ENCODE measurements at places on chromosomes 6 and 20.

DNA sequence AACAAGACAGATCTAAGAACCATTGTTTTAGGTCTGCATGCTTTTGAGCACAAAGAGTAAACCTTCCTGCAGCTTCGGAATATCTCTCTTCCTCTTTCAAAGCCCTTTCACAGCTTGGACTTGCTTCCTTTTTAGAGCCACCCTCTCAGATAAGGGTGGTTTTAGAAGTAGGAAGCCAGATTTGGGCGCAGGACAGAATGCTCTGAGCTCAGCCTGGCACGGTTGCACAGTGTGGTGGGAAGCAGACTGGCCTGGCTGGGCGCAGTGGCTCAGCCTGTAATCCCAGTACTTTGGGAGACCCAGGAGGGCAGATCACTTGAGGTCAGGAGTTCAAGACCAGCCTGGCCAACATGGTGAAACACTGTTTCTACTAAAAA lies 35.6 kb upstream of the PNRC1 start:
- no peaks in the 10 kb centered on the region for H3K27me3 ChIP-seq
- no peaks in the 10 kb centered on the region for H3K4me1 ChIP-seq
- no peak overlapping the region for H3K27ac ChIP-seq

GRCh38 chr6:148864941-148865340 lies 118.1 kb downstream of the UST start:
- no peaks in the 10 kb centered on the region for H3K27me3 ChIP-seq
- H3K4me3 ChIP-seq: no peak overlapping the region
- H3K4me1 ChIP-seq: no peaks in the 10 kb centered on the region
- DNase-seq: no peak
- H3K27ac ChIP-seq: no peak overlapping the region

DNA sequence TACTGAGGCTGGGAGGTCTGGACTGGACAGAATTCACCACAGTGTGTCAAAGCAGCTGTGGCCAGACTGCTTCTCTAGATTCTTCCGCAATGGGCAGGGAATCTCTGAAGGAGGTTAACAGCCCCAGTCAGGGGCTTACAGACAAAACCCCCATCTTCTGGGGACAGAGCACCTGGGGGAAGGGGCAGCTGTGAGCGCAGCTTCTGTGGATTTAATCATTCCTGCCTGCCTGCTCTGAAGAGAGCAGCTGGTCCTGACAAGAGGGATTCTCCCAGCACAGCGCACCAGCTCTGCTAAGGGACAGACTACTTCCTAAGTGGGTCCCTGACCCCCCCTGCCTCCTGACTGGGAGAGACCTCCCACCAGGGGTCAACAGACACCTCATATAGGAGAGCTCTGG lies 32.5 kb upstream of the UNC93A start:
- no peak overlapping the region for H3K4me3 ChIP-seq
- H3K27me3 ChIP-seq: no peaks in the 10 kb centered on the region
- no peak for DNase-seq
- H3K4me1 ChIP-seq: no peaks in the 10 kb centered on the region
- no peak overlapping the region for H3K27ac ChIP-seq
- H3K36me3 ChIP-seq: no peaks in the 10 kb centered on the region

- H3K27ac ChIP-seq: no peak overlapping the region
- no peaks in the 10 kb centered on the region for H3K4me1 ChIP-seq
- DNase-seq: peak; percentile 49
- no peaks in the 10 kb centered on the region for H3K36me3 ChIP-seq
- H3K4me3 ChIP-seq: no peak overlapping the region
- H3K27me3 ChIP-seq: no peaks in the 10 kb centered on the region
Observed at GRCh38 chr6:70336996-70337742, 34.3 kb upstream of the COL9A1 start.

- H3K4me3 ChIP-seq: no peak overlapping the region
- H3K27ac ChIP-seq: no peak overlapping the region
- H3K36me3 ChIP-seq: no peaks in the 10 kb centered on the region
- H3K27me3 ChIP-seq: no peaks in the 10 kb centered on the region
Observed at GRCh38 chr20:50772420-50773185, 22.3 kb upstream of the BCAS4 start.

GRCh38 chr20:34907616-34908469 lies 31.4 kb downstream of the ACSS2 start:
- H3K4me1 ChIP-seq: no peaks in the 10 kb centered on the region
- H3K27ac ChIP-seq: no peak overlapping the region
- no peak for DNase-seq
- H3K36me3 ChIP-seq: no peaks in the 10 kb centered on the region
- no peak overlapping the region for H3K4me3 ChIP-seq

DNA sequence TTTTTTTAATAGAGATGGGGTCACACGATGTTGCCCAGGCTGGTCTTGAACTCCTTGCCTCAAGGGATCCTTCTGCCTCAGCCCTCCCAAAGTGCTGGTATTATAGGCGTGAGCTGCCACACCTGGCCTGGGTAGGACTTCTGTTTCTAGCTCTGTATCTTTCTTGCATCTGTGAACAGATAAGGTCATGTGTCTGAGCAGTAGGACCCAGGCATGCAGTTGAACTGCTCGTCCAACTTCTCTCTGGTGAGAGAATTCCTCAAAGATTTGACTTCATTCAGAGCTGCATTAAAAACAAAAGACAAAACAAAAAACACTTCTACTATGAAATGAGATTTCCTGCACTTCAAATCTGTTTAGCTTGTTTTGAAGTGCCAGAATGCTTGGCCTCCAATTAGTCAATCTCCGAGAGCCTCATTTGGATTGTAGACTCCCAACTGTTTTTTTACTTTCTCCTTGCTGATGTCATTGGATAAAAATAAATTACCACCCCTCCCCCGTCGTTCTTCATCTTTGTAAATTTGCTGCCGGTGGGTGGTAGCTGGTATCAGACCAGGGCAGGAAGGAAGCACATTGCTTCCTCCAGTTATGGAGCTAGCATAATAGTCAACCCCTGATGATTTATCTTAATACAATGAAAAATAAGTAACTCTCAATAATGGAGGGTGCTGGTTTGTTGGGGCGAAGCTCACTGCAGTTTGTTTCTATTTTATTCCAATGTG lies 17.6 kb downstream of the CD109 start:
- DNase-seq: peak; percentile 49
- H3K27me3 ChIP-seq: no peaks in the 10 kb centered on the region
- no peak overlapping the region for H3K27ac ChIP-seq
- H3K4me1 ChIP-seq: no peaks in the 10 kb centered on the region
- no peak overlapping the region for H3K4me3 ChIP-seq
- no peaks in the 10 kb centered on the region for H3K36me3 ChIP-seq

DNA sequence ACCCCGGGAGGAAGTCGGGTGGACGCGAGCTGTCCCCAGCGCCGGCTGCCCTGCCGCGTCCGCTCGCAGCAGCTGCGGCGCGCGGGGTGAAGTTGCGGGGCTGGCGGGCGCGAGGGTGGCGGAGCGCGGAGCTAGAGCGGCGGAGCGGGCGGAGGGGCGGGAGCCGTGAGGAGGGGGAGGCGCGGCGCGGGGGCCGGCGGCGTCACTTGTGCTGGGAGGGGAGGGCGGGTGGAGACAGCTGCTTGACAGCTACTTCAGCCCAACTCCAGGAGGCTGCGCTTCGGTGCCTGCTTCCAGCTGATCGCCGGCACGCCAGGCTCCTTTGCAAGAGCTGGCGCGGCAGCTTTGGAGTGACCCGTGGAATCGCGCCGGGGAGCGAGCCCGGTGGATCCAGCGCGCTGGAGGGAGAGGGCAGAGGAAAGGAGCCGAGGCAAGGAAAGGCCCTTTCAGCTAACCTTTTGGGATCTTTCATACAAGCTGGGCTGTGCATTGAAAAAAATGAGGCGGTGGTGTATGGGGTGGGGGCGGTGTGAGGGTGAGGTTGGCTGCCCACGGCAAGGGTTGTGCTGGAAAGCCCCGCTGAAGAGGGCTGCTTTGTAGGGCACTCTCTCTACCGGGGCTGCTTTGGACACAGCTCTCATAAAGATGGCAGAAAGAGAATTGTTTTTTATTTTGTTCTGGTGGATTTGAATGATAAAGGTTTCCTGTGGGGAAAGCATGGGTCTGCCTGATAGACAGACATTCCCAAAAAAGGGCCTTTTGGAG lies 24.6 kb downstream of the RIPOR2 start:
- DNase-seq: peak; percentile 64
- H3K27me3 ChIP-seq: no peaks in the 10 kb centered on the region
- peak overlapping the region; percentile 37 for H3K4me3 ChIP-seq

- no peak overlapping the region for H3K4me3 ChIP-seq
- H3K27ac ChIP-seq: no peak overlapping the region
- no peaks in the 10 kb centered on the region for H3K36me3 ChIP-seq
- H3K4me1 ChIP-seq: no peaks in the 10 kb centered on the region
Observed at GRCh38 chr20:5402903-5403531, 86.3 kb upstream of the PROKR2 start.

GRCh38 chr20:6277661-6278240 lies 154.9 kb upstream of the FERMT1 start:
- no peaks in the 10 kb centered on the region for H3K36me3 ChIP-seq
- no peak overlapping the region for H3K4me3 ChIP-seq
- no peaks in the 10 kb centered on the region for H3K27me3 ChIP-seq
- peak overlapping the region; percentile 59 for H3K27ac ChIP-seq

DNA sequence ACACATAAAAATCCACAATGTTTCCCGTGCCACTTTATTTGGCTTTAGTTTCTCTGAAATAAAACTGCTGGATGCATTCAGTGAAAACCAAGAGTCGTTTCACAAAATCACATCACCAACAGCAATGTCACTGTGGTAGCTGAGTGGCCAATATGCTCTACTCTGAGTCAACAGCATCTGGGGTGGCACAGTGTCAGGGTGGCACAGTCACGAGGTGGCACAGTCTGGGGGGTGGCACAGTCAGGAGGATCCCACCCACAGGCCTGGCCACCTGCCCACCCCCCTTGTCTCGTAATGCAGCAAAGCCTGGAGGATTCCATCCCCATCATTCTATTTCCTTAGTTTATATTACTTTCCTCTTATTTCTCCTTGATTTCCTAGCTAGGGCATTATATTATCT lies 87.0 kb downstream of the ANKRD60 start:
- no peak overlapping the region for H3K4me3 ChIP-seq
- no peaks in the 10 kb centered on the region for H3K4me1 ChIP-seq
- DNase-seq: no peak
- no peak overlapping the region for H3K27ac ChIP-seq
- H3K36me3 ChIP-seq: no peaks in the 10 kb centered on the region

DNA sequence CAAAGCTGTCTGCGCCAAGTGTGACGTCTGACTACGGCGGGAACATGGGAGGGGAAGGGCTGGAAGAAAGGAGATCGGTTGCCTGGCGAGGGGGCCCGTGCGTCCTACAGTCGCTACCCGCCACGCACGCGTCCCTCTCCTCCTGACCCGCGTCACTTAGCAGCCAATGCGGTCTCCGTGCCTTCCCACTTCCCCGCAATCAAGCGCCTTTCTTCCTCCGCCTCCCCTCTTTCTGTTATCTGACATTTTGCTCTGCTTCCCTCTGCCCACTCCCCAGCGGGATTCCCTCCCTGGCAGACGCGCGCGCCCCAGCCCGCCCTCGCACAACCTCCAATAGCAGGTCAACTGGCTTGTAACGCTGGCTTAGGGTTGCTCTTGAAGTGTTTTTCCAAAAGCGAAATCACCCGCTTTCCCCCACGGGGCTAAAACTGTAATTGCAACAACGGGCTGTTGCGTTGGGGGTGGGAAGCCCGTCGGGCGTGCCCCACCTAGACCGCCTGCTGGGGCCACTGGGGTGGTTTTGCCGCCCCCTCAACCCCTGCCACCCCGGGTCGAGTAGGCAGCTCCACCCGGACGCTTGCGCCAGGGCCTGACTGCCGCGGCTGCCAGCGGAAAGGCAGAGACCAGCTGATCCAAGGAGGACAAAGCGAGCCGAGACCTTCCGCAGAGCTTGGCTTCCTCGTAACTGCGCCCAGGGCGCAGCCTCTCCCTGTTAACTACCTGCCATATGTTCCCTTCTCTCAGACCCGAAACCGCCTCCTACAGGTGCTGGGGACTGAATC lies 6.2 kb upstream of the SOX4 start:
- no peak overlapping the region for H3K27ac ChIP-seq
- DNase-seq: peak; percentile 81
- H3K4me3 ChIP-seq: peak overlapping the region; percentile 63
- H3K36me3 ChIP-seq: no peaks in the 10 kb centered on the region

- no peaks in the 10 kb centered on the region for H3K36me3 ChIP-seq
- no peak overlapping the region for H3K27ac ChIP-seq
- H3K4me3 ChIP-seq: no peak overlapping the region
Observed at GRCh38 chr6:14023855-14024254, 93.7 kb upstream of the CD83 start.

DNA sequence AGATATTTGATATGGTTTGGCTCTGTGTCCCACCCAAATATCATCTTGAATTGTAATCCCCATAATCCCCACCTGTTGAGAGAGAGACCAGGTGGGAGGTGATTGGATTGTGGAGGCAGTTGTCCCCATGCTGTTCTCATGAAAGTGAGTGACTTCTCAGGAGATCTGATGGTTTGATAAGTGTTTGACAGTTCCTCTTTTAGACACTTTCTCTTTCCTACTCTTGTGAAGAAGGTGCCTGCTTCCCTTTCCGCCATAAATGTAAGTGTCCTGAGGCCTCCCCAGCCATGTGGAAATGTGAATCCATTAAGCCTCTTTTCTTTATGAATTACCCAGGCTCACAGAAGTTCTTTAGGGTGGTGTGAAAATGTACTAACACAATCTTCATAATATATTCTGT lies 1404.0 kb upstream of the ADGRB3 start:
- H3K4me3 ChIP-seq: no peak overlapping the region
- H3K4me1 ChIP-seq: no peaks in the 10 kb centered on the region

GRCh38 chr20:24334830-24335229 lies 134.6 kb upstream of the SYNDIG1 start:
- no peak for DNase-seq
- no peak overlapping the region for H3K4me3 ChIP-seq

GRCh38 chr20:34517114-34517505 lies 888 bp downstream of the DYNLRB1 start:
- DNase-seq: no peak
- H3K4me1 ChIP-seq: no peaks in the 10 kb centered on the region
- peak overlapping the region; percentile 86 for H3K4me3 ChIP-seq
- no peak overlapping the region for H3K27ac ChIP-seq
- H3K27me3 ChIP-seq: no peaks in the 10 kb centered on the region

- no peak overlapping the region for H3K4me3 ChIP-seq
- DNase-seq: no peak
- no peaks in the 10 kb centered on the region for H3K27me3 ChIP-seq
- H3K36me3 ChIP-seq: no peaks in the 10 kb centered on the region
Observed at GRCh38 chr6:115120391-115120790, 777.6 kb upstream of the HS3ST5 start.

DNA sequence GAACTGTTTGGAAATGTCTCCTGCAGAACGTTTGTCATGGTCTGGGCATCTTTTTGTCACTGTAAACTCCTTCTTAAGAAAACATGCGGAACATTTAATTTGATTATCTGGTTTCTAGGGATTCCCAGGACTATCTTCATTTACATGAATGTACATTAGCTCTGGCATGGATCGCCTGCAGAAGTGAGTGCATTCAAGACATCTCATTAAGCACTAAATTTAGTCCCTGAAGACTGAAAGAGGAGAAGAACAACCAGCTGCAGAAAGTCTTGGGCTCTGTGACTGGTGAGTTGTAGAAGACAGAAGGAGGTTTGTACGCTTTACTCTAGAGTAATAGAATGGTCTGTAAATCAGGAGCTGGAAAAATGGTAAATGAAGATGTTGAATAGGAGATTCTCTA lies 540.7 kb downstream of the BCKDHB start:
- DNase-seq: peak; percentile 28
- H3K36me3 ChIP-seq: no peaks in the 10 kb centered on the region
- H3K27ac ChIP-seq: peak overlapping the region; percentile 79
- no peak overlapping the region for H3K4me3 ChIP-seq
- no peaks in the 10 kb centered on the region for H3K27me3 ChIP-seq

- no peaks in the 10 kb centered on the region for H3K27me3 ChIP-seq
- H3K36me3 ChIP-seq: no peaks in the 10 kb centered on the region
- no peak overlapping the region for H3K4me3 ChIP-seq
- H3K4me1 ChIP-seq: peaks cover 4% of the 10 kb centered on the region
Observed at GRCh38 chr6:13554929-13555333, 19.5 kb upstream of the SIRT5 start.

All from mesendoderm (in vitro differentiated cells).